Ureter (tissue), 1 donor: ENCODE measurements at places on chromosomes 4 and X. TPM values are rescaled to one million over a fixed set of nuclear protein-coding genes. Genes with fewer than 3 reads are reported as not detected.

Gene AKAP4
- not detected for total RNA-seq

Gene CXorf49
- not detected for total RNA-seq

Gene CENPVL3
- total RNA-seq: not detected

Gene SOX3
- total RNA-seq: not detected

Gene PDE6B
- total RNA-seq: 15.1 TPM

Gene ADGRL3
- 17.9 TPM for total RNA-seq

Gene ZNF630
- 5.4 TPM for total RNA-seq

Gene CLOCK
- total RNA-seq: 31.0 TPM

DNA sequence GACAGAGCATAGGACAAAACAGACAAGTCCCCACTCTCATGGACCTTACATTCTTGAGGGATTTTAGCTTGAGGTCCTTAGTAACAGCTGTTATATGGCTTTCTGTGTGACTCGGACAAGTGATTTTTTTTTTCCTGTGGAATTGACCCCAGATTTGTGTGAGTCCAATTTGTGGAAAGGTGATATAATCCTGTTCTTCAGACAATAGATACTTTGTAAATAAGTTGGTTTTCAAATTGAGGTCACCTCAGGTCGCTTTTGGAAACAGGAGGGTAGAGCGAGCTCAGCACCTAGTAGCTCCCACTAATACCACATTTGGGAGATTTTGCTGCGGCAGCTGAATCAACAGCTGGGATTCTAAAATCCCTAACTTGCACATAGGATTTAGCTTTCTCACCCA, 1008.8 kb downstream of the ADGRL3 start:
- no peak for DNase-seq

DNA sequence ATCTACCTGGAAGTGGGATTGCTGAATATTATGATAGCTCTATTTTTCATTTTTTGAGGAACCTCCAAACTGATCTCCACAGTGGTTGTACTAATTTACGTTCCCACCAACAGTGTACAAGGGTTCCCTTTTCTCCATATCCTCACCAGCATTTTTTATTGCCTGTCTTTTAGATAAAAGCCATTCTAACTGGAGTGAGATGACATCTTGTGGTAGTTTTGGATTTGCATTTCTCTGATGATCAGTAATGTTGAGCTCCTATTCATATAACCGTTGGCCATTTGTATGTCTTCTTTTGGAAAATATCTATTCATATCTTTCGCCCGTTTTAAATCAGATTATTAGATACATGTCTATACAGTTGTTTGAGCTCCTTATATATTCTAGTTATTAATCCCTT, 101.8 kb downstream of the RASGEF1B start:
- DNase-seq: no peak

DNA sequence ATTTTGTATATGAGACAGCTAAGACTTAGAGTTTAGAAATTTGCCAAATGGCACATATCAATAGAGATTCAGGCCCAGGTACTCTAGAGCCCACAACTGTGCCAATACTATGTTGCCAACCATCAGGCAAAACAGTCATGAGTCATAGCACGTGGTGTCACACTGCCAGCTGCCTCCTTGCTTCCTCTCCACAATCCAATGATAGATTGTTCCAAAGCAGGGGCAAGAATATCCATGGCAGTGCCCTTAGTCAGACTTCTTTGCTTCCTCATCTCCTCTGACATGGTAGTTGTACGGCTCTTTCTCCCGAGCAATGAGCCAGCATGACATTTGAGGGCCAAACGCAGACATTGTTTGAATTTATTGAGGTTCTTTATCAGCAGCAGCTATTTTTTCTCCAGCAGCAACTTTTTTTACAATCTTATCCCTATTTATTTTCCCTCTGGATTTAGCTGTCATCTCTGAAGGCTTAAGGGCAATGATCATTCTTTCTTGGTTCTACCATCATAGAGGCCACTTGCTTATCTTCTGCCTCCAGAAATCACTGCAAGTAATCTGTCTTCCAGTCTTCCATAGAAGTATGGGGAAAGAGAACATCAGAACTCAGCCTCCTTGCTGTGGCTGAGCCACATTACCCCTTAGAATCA, 169.7 kb downstream of the COL4A6 start:
- no peak for DNase-seq

- no peak for DNase-seq
Observed at GRCh38 chr4:33073811-33074210, 2353.6 kb downstream of the PCDH7 start.

DNA sequence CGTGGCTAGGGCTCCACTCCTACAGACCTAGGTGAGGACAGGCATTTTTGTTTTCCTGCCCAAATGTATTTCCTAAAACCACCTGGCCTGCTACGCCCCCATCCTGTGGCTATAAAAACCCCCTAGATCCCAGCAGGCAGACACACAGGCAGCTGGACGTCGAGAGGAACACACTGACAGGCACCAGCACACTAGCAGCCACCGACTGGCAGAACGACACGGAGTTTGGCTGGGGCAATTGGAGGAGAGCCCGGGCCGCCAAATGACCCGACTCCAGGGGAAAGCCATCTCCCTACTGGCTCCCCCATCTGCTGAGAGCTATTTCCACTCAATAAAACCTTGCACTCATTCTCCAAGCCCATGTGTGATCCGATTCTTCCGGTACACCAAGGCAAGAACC, 516.0 kb downstream of the FSTL5 start:
- DNase-seq: no peak

DNA sequence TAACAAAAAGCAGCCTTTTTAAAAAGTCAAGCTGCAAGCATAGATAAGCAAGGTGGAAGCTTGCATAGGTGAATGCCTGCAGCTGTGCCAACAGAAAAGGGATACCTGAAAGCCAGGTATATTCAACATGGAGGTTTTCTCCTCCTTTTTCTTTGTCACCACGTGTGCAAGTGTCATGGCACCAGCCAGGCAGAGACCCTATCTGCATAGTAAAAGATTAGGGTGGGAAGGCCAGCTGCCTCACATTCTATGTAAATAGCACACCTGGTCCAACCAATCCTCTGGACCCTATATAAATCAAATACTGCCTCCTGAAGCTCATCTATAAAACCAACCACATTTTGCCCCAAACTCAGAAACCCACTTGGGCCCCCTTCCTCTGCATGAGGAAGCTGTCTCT, 28.0 kb upstream of the PLK4 start:
- DNase-seq: no peak

GRCh38 chr4:57550198-57550597, 440.0 kb upstream of the IGFBP7 start:
- DNase-seq: no peak

GRCh38 chr4:1179089-1179441, 6.7 kb upstream of the SPON2 start:
- DNase-seq: no peak
